G401 (cell line): ENCODE measurements at places on chromosomes 4 and X.
A peak's percentile ranks its signal among the peaks of the same experiment; 100 is the strongest.

GRCh38 chr4:120922381-120923206 is at the start of gene PRDM5:
Gene PRDM5 (minus strand): TSS chr4:120922726. CDS start chr4:120922608, 118 bp downstream.
- peak; percentile 19 for DNase-seq

GRCh38 chr4:151717314-151717713 is 43.5 kb downstream of the GATB start:
- DNase-seq = no peak

DNA sequence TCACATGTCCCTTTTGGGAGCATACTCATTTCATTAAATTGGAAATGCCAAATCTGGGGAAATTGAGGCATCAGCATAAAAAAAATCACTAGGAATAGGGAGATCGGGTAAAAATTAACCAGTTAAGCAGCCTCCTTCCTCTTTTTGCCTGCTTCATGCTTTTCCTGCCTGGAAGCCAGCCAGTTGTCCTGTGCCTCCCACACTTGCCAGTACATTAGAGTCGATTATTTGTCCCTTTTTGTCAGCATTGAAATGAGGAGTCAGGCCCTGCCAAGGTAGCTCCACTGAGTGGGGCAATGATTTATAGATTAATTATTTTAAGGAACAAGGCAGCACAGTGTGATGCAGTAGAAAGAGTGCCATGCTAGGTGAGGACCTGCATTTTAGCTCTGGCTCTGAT is 55.3 kb downstream of the SH2D1A start:
- no peak for DNase-seq

- DNase-seq = no peak
Measured at GRCh38 chrX:74340051-74340450, 36.1 kb downstream of the ZCCHC13 start.

DNA sequence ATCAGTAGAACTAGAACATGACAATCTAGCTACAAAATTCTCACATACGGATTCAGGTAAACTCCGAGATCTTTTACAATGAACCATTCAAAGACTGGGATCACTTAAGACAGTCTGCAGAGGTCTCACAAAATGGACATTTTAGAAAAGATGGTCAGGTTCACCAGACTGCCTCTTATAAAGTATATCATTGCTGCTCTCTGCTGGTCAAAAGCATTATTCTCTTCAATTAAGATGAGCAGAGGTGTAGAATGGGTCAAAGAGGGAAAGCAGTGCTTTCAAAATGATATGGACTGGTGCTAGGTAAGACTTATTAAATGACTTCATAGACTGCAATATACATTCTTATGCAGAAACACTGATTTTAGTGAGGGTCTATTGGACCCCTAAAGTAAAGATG is 434.7 kb downstream of the PACRGL start:
- DNase-seq = peak; percentile 36

DNA sequence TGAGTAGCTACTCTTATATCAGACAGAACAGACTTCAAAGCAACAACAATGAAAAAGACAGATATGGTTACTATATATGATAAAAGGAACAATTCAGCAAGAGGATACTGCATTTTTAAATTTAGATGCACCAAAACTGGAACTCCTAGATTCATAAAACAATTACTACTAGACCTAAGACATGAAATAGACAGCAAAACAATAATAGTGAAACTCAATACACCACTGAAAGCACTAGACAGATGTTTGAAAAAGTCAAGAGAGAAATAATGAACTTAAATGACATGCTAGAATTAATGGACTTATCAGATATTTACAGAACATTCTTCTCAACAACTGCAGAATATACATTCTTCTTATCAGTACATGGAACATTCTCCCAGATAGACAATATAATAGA is 99.5 kb upstream of the ITM2A start:
- DNase-seq = no peak

DNA sequence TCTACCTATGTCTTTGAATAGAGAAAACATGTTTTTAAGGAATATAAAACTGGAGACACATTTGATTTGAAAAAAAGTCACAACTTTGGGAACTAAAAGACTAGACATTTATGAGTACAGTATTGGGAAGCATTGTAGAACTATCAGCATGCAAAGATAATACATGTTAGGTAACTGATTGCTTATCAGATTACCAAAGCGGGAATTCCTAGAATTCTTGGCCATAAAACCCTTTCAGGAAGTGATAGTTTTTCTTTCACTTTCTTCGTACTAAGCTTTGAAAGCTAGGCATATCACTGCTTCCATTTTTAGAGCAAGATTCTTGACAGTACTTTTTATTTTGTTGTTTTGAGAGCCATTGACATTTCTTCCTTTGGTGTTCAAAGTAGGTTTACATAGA is 646.6 kb upstream of the PITX2 start:
- DNase-seq = no peak

DNA sequence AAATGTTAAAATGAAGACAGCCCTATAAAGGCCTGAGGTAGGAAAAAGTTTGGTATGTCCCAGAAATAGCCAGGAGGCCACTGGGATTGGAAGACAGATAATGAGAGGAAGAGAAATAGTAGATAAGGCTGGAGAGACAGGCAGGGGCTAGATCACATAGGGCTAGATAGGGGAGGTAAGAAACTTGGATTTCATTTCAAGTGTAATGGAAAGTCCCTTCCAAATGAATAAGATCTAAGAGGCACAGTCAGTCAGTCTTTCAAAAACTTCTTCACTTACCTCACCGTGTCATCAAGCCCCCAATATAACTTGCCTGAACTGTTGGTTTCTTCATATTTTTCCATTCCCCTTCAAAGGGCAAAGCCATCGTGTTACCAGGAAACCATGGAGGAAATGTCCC is 121.8 kb downstream of the SPCS3 start:
- DNase-seq = no peak

DNA sequence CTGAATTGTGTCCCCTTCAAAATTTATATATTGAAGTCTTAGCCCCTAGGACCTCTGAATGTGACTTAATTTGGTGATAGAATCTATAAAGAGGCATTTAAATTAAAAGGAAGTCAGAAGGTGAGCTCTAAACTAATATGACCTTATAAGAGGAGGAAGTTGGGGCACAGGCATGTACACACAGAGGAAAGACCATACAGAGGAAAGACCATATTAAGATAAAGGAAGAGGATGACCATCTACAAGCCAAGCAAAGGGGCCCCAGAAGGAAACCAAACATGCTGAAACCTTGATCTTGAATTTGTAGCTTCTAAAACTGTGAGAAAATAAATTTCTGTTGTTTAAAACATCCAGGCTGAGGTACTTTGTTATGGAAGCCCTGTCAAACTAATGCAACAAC is 26.9 kb upstream of the CYBB start:
- DNase-seq = no peak

DNA sequence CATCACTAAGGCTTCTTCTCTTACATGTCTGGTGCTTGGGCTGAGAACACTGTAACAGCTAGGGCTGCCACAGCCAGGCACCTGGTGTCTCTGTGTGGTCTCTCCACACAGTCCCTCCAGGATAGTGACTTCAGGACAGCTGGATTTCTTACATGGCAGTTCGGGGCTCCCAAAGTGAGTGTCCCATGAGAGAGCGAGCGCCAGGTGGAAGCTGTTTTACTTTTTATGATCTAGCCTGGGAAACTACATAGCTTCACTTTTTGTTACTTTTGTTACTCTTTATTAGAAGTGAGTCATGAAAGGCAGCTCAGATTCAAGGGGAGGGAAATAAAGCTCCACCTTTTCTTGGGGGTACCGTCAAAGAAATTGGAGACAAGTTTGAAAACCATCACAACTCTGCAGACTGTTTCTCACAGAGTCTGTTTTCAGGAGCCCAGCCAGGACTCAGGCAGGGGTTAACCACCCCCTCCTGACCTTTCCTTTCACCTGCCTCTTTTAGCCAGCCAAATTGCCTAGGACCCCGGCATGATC is 373.0 kb downstream of the MID1IP1 start:
- no peak for DNase-seq

DNA sequence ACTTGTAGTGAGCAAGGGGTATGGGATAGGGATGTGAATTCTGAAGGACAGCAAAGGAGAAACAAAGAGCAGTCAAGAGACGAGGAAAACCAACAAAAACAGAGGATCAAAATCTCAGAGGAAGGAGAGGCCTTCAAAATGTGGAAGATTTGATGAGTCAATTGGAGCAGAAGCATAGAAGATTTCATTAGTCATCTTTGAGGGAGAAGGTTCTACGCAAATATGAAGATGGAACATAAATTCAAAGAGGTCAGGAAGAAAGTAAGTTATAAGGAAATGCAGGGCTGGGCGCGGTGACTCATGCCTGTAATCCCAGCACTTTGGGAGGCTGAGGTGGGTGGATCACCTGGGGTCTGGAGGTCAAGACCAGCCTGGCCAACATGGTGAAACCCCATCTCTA is 35.4 kb downstream of the MID2 start:
- DNase-seq = no peak

DNA sequence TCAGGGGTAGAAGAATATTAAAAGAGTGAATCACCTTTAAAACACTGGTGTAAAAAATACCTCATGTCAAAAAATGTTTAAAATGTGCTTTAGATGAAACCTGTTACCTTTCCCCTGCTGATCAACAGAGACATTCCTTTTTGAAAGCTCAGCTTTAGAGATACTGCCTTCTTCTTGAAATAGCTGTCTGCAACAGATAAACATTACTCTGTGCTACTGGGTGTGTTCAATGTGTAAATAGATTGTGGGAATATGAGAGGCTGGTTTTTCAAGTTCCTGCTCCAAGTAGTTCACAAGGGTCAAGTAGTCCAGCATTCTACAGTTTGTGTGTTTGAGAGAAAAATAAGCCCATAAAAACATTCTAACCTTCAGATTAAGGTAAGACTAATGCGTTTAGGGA is at the start of gene SYTL5:
Gene SYTL5, plus strand, starts transcription at position 263 of the 400 bp plus-strand sequence. CDS start 27,337 bp downstream, outside the sequence.
- no peak for DNase-seq

DNA sequence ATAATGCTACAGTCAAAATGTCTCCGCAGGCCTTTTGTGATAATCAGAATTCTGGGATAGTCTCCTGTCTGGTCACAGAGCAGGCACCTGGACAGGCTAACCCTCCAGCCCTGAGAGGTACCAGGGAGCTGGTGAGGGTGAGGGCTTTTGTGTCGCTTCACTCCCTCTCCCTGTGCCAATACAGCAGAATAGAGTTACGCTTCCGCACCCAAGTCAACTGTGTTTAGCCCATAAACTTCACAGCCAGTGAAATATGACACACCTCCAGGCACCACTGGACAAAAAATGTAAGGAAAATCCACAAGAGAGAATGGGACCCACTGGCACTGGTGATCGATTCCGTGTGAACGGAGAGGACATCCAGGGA is 1.3 kb downstream of the GAK start:
- DNase-seq = no peak

- DNase-seq = no peak
Measured at GRCh38 chr4:1998296-1998695, 10.5 kb downstream of the NELFA start.
